ENCODE measurements at places on chromosomes 4 and X. TPM values are rescaled to one million over a fixed set of nuclear protein-coding genes. Genes with fewer than 3 reads are reported as not detected.

The EREG gene
- total RNA-seq: 3.9 TPM

The RTL9 gene
- 2.2 TPM for total RNA-seq

The FATE1 gene
- total RNA-seq: not detected

The SNCA gene
- total RNA-seq: 86.4 TPM

GRCh38 chrX:107676559-107677378 is 48.5 kb downstream of the PRPS1 start:
- peak; percentile 87 for DNase-seq

All from umbilical cord (tissue), 2 donors.